ENCODE measurements at places on chromosomes 6 and 20. TPM values are rescaled to one million over a fixed set of nuclear protein-coding genes. Genes with fewer than 3 reads are reported as not detected.
A peak's percentile ranks its signal among the peaks of the same experiment; 100 is the strongest.

GRCh38 chr20:62740286-62741141, 31.9 kb downstream of the NTSR1 start:
- DNase-seq, result peak; percentile 99

DNA sequence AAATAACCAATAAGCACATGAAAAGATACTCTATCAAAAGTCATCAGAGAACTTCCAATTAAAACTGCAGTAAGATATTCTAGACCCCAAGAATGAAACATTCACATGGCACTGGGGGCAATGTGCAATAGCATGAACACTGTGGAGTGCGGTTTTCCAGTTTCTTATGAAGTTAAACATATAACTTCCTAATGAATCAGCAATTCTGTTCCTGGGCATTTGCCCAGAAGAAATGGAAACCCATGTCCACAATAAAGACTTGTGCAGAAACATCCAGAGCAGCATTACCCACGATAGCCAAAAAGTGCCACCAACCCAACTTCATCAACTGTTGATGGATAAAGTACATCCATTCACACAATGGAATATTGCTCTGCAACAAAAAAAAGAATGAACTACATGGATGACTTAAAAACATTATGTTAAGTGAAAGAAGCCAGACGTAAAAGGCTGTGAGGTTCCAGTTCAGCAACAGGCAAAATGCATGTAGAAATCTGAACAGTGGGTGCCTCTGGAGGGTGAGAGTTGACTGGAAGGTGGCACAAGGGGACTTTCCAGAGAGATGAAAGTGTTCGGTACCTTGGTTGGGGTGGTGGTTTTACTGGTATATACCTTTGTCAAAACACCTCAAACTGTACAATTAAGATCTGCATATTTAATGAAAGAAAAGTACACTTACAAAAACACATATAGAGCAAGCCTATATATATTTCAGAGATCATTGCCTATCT, 207.2 kb upstream of the ECI2 start:
- peak; percentile 32 for DNase-seq

GRCh38 chr6:139919107-139920026, 544.9 kb upstream of the CITED2 start:
- no peak for DNase-seq

GRCh38 chr20:53079261-53079691, 107.1 kb downstream of the TSHZ2 start:
- DNase-seq, result peak; percentile 53

ADGB gene
- not detected for total RNA-seq

GRCh38 chr6:154824076-154824475, 90.9 kb downstream of the SCAF8 start:
- DNase-seq, result no peak

- DNase-seq, result peak; percentile 86
Measured at GRCh38 chr6:137261361-137261760, 42.2 kb upstream of the IFNGR1 start.

- no peak for DNase-seq
Measured at GRCh38 chr6:37620519-37620918, 77.2 kb downstream of the MDGA1 start.

HLA-DRB5 gene
- not detected for total RNA-seq

- no peak for DNase-seq
Measured at GRCh38 chr6:13810688-13811446, 3.5 kb downstream of the MCUR1 start.

FNDC1 gene
- not detected for total RNA-seq

BPI gene
- 0.91 TPM for total RNA-seq

DNA sequence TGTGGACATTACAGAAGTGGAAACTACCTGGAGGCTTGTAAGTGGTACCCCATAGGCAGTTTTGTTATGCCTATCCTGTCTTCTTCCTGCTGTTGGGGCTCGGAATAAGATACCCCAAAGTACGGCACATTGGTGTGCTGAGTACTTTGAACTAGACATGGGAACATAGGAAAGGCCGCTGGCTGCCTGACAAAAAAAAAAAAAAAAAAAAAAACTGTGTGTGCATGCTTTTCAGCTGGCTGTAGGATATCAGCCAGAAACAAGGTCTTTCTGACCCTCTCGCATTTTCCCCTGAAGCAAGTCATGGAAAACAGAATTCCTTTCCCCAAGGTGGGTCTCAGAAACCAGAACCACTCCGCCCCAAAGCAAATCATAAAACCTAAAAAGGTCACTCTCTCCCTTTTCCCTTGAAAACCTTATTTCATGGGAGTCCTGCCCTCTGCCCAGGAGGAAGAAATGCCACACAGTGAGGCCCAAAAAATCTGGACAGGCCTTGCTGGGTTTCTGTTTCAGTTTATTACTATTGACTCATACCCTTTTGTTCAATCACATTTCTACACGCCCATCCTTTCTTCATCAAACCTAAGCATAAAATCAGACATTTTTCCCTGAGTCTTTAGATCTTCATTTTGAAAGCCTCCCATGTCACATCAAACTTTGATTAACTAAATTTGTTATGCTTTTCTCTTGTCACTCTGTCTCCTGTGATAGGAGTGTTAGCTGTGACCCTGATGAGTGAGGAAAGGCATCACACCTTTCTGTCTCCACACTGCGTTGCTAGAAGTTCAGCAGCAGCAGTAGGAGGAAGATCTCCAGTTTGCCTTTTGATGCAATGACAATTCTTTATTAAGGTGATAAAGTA, 17.2 kb downstream of the SLC2A12 start:
- DNase-seq, result peak; percentile 65

SPTLC3 gene
- 9.2 TPM for total RNA-seq

VSX1 gene
- 0.32 TPM for total RNA-seq

TFAP2B gene
- 0.10 TPM for total RNA-seq

- no peak for DNase-seq
Measured at GRCh38 chr6:43909474-43910148, 139.6 kb downstream of the VEGFA start.

GTPBP2 gene
- total RNA-seq, result 51.6 TPM

DUSP22 gene
- total RNA-seq, result 11.8 TPM

GRCh38 chr6:168440520-168441433, at the start of gene SMOC2:
SMOC2 (plus strand) TSS chr6:168441184; CDS start chr6:168441371, 187 bp downstream.
- DNase-seq, result no peak

DNA sequence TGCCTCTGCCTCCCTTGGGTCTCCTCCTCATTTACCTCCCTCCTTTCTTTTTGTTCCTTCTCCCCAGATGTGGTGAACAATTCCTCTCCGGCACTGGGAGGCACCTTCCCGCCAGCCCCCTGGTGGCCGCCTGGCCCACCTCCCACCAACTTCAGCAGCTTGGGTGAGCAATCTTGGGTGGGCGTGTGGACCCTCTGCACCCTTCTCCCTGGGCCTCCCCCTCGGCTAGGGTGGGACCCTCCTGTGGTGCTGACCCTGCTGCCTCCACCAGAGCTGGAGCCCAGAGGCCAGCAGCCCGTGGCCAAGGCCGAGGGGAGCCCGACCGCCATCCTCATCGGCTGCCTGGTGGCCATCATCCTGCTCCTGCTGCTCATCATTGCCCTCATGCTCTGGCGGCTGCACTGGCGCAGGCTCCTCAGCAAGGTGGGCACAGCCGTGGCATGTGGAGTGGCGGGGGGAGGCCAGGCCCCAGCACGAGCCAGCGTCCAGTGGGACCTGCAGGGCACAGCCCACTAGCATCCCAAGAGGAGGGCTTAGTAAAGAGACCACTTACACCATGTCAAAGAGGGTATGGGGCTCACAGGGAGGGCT, 8.8 kb downstream of the DDR1 start:
- DNase-seq, result no peak
